ENCODE measurements at places on chromosomes 1 and 21.

DNA sequence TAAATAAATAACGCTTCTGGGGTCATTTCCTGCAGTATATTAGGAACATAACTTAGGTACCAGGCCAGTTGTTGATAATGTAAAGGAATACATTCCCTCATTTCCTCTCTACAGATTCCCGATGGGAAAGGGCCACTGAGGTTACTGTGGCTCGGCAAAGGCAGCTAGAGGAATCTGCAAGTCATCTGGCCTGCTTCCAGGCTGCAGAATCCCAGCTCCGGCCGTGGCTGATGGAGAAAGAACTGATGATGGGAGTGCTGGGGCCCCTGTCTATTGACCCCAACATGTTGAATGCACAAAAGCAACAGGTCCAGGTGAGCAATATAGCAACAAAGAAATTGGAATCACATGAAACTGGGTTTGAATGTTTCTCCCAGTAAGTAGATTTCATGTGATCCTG, 109.6 kb upstream of the BMP8A start:
- peak; percentile 23 for DNase-seq

DNA sequence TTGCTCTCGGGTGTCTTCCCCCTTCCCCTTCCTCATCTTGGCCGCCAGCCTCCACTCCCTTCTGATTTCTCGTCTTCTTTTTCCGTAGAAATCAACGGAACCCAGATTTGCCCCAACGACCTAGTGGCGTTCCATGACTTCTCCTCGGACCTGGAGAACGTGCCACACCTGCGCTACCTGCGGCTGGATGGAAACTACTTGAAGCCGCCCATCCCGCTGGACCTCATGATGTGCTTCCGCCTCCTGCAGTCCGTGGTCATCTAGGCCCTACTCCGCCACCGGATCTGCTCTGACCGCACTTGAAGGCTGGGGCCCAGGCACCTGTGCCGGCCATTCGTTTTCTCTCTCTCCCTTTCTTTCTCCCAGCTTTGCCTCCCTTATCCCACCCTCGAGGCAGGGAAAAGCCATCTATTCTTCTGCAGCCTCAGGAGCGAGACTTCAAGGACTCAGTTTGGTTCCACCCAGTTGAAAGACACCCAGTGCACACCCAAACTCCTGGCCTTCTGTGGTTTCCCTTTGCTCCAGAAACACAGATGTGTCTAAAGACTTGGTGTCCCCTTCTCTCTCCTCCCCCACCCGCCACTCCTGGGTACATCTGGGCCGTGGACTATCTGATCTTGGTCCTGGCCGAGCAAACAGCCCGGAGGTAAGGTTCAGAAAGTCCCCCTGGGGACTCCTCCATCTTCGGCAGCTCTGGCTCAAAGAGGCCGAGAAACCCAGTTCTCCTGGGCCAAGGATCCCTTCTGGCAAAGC, 7.2 kb upstream of the OPTC start:
- DNase-seq, result no peak

GRCh38 chr1:17274186-17275170, 25.6 kb downstream of the PADI3 start:
- peak; percentile 33 for DNase-seq

DNA sequence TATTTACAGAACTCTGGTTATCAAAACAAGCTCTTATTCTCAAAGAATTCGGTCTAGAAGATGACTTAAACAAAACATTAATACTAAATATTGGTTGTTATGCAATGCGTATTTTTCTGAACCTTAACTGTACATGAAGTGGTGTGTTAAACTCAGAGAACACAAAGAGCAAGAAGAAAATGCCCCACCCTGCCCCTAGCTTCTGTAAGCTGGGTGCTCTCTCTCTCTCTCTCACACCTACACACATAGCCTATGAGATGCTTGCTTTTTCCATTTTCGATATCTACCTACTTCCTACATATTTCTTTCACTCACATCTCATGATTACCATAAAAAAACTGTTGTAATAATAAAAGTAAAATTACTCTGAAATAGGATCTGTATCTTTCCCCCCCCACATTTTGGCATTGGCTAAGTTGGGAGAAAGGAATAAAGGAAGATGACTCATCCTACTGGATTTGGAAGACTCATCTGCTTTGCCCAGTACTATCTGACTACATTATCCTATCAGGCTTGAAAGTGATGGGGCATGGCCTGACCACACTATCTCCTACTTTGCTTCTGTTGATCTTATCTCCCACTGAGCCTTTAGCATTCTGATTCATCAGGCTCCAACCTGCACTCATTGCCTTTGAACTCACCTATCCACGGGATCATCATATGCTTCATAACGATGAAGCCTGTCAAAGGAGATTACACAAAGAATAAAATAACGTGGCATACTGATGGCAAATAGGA, 2.9 kb downstream of the CRYZ start:
- peak; percentile 39 for DNase-seq

- peak; percentile 13 for DNase-seq
Measured at GRCh38 chr1:234149217-234149616, 224.0 kb upstream of the COA6 start.

DNA sequence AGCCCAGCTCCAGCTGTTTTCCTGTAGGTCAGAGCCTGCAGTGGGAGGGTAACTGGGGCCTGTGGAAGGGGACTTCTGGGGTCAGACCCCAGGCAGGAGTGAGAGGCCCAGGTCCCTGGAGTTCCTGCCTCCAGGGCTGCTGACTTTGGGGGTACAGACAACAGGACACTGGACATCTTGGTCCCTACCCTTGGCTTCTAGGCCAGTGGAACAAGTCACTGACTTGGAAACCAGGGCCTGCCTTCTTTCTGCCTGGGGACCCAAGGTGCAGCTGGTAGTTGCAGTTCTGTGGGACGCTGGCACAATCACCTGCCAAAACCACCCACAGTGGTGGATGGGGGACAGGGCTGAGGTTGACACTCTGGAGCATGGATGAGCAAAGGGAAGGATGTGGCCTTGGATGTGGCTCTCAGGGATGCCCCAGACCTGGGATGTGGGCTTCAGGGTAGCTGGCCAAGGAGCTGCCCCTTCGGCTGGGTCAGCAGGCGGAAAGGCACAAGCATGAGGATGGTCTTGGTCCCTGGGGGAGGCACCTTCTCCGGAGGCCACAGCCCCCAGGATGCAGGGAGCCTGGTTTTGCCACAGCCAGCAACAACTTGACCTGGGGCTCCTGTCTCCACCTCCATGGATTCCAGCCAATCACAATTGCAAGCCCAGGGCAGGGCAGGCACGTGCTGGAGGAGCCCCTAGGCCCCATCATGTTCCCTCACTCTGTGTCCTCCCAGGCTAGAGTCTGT, 5.8 kb downstream of the JMJD4 start:
- DNase-seq, result no peak

DNA sequence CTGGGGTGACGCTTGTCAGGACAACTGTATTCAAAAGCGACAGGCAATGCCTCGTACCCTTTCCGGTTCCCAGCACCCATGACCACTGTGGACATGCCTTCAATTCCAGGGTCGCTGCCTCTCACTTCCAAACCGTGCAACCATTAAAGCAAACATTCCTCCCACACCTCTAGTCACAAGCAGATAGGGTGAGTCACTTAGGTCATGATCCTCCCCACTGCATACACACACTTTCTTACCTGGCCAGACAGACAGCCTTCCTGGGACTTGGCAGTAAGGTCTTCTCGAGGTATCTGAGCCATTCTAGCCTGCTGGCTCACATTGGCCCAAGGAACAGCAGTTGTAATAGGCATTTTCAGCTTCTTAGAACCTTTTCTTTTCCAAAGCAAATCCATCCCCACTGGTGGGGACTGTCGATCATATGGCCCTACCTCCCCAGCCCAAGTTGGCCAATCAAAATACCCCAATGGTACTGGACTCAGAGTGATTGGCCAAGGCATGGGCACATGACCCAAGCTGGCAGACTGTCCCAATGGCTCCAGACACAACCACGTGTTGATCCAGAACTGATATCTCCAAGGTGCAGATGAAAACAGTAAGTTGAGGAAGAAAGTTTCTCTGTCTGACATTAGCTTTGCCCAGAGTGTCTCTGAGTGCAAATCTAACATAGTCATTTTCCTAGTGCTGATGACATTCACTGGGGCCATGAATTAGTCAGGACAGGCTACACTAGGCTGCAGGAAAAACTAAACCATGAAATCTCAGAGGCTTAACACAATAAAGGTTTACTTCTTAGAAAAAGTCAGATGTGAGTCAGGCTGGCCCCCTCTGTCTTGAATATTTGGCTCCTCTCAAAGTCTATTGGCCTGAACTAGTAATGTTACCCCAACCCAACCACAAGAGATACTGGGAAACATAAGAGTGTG, 113.8 kb downstream of the RRAGC start:
- no peak for DNase-seq

DNA sequence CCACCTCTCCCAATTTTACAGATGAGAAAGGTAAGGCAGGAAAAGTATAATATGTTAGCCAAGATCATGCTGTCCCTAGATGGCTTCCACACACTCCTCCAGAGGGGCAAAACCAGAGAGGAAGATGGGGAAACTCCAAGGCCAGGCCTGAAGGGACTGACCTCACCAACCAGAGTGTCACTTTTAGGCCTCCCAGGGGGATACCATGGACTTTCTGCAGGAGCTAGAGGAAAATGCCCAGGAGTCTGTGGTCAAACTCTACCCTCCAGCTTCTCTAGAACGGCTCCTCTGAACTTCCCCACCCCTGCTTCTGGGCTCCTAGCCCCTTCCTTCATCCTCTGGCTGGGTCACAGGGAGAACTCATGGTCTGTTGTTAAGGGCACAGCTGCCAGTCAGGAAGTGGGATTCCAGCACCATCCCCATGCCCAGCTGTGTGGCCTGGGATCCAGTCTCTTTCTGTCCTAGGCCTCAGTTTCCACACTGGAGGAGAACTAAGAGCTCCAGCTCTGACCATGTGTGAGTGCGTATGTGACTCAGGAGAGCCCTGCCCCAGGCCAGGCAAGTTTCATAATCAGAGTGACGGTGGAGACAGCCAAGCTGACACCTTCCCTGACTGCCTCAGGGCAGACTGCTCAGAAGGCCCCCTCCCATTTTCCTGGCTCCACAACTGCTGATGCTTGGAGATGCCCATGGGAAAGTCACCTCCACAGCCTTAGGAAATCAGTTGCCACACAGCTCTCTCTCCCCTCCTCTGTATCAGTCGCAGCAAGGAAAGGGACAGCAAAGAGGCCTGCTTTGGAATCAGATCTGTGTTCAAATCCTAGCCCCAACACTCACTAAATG, 1.9 kb downstream of the IGSF8 start:
- DNase-seq, result peak; percentile 49

All from fibroblast of the aortic adventitia (primary cell).